ENCODE measurements at places on chromosomes 2 and 18.

DNA sequence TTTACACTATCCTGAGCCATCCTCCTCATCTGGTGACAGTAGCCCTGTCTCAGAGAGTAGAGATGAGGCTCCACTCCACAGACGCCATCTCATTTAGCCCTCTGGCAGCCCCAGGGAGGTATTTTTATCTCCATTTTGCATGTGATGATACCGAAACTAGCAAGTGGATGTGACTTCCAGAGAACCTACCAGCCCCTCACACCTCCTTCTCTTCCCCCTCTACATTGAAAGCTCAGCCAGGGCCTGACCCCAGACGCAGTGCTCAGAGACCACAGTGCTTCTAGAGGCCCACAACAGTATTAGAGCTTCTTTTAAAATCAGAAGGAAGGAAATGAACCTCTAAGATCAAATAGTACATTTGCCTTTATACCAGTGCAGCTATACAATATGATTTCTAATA is 8.3 kb downstream of the GYPC start:
- DNase-seq, result no peak

DNA sequence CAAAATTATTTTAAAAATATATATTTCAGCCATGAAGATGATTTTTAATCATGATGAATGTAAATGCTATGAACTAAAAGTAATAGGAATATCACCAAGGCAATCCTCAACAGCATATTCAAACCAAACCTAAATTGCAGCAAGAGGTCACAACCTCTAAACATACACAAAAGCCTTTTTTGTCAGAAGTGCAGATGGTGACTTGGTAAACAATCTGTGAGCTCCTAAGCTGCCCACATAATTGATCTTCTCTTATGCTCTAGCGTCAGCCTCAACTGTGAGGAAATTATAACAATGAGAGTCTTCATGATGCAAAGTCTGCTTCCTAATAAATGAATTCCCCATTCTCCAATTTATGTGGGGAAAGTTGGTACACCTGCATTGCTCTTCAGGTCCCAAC is 113.2 kb downstream of the TSN start:
- no peak for DNase-seq

GRCh38 chr2:11239666-11240462 is 84.6 kb downstream of the SLC66A3 start:
- DNase-seq, result no peak

DNA sequence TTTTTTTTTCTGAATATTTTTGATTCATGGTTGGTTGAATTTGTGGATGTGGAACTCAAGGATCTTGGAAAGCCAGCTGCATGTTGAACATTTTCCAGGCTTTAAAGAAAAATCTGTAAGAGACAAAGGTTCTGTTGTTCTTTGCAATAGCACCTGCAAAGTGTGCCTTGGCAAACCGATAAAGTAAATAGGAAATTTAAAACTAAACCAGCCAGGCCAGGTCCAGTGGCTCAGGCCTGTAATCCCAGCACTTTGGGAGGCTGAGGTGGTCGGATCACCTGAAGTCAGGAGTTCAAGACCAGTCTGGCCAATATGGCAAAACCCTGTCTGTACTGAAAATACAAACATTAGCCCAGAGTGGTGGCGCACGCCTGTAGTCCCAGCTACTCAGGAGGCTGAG is 74.4 kb downstream of the RIF1 start:
- no peak for DNase-seq

DNA sequence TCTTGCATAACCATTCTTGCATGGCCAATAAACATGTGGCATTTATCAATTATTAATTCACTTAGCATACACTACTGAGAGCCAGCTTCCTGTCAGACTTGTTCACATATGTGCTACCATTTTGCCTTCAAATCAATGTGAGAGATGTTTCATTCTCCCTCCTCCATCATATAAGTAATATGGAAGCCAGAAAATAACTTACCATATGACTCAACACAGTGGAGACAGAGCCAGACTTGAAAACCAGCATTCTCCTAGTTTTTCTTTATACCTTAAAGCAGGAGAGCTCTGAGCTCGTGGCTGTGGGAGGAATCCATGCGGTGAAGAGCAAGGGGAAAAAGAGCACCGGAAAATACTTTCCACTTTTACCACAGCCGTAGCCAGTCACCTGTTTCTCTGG is 215.0 kb upstream of the LRATD1 start:
- DNase-seq, result no peak

GRCh38 chr2:161414042-161415033 is 1.8 kb upstream of the TBR1 start:
- DNase-seq, result peak; percentile 41
